GM23338 (cell line): ENCODE measurements at places on chromosomes 12 and 14. TPM values are rescaled to one million over a fixed set of nuclear protein-coding genes. Genes with fewer than 3 reads are reported as not detected.

LTBR gene
- 6.8 and 7.1 TPM in 2 replicates for total RNA-seq

MARK3 gene
- 69.7 and 75.8 TPM in 2 replicates for total RNA-seq

PFDN5 gene
- total RNA-seq = 199 and 225 TPM in 2 replicates

B4GALNT1 gene
- total RNA-seq = 2.4 and 2.8 TPM in 2 replicates

RDH16 gene
- 0.62 and 0.66 TPM in 2 replicates for total RNA-seq

SSTR1 gene
- total RNA-seq = 0.80 and 2.3 TPM in 2 replicates

CDCA3 gene
- total RNA-seq = 37.2 and 47.4 TPM in 2 replicates

KRT81 gene
- not detected in 2 replicates for total RNA-seq

- H3K4me1 ChIP-seq = peaks cover 9% of the 10 kb centered on the region
- H3K27me3 ChIP-seq = no peaks in the 10 kb centered on the region
- H3K4me3 ChIP-seq = no peak overlapping the region
- H3K27ac ChIP-seq = no peak overlapping the region
Observed at GRCh38 chr14:51333299-51333698, 93.3 kb downstream of the TMX1 start.

GRCh38 chr14:90681929-90682328 is 134.3 kb downstream of the TTC7B start:
- H3K4me1 ChIP-seq = no peaks in the 10 kb centered on the region
- no peaks in the 10 kb centered on the region for H3K27me3 ChIP-seq
- DNase-seq = no peak
- H3K36me3 ChIP-seq = no peaks in the 10 kb centered on the region

- DNase-seq = no peak
- peaks cover 27% of the 10 kb centered on the region; the same call in 1 of the 2 replicates for H3K4me1 ChIP-seq
- peaks cover 7% of the 10 kb centered on the region for H3K27me3 ChIP-seq
- H3K27ac ChIP-seq = no peak overlapping the region
- H3K36me3 ChIP-seq = no peaks in the 10 kb centered on the region
Observed at GRCh38 chr12:20376984-20377383, 8.6 kb downstream of the PDE3A start.

- H3K4me1 ChIP-seq = no peaks in the 10 kb centered on the region; the same call in 1 of the 2 replicates
- no peak overlapping the region for H3K4me3 ChIP-seq
- H3K27ac ChIP-seq = no peak overlapping the region
- no peaks in the 10 kb centered on the region for H3K27me3 ChIP-seq
- peak; percentile 80 for DNase-seq
Observed at GRCh38 chr14:20690848-20691640, 2.5 kb downstream of the ANG start.

- H3K27me3 ChIP-seq = no peaks in the 10 kb centered on the region
- H3K27ac ChIP-seq = no peak overlapping the region
- no peak overlapping the region for H3K4me3 ChIP-seq
- peaks cover 13% of the 10 kb centered on the region; the same call in 1 of the 2 replicates for H3K4me1 ChIP-seq
Observed at GRCh38 chr14:72094844-72095582, 162.8 kb downstream of the RGS6 start.

DNA sequence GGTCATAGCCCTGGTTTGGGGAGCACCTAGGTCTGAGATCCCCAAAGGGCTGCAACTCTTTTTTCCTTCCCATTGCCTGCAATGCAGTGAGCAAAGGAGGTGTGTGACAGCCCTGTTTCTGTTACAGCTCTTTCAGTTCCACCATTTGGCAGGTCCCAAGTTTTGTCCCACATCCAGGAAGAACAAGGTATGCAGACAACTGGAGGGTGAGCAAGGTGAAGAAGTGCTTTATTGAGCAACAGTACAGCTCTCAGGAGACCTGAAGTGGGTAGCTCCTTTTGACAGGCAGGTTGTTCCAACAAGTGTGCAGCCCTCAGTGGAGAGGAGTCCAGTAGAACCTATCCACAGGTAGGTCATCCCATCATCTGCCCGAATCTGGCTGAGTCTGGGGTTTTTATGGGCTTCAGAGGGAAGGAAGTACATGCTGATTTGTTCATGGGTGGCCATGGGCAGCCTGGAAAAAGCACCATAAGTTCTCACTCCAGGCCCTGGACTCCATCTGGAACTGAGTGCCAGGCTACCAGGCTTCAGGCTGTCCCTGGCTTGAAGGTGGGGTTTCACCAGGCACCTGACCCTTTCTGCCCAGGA is 62.8 kb upstream of the NAV3 start:
- no peaks in the 10 kb centered on the region for H3K36me3 ChIP-seq
- no peak overlapping the region for H3K4me3 ChIP-seq
- H3K27me3 ChIP-seq = no peaks in the 10 kb centered on the region

DNA sequence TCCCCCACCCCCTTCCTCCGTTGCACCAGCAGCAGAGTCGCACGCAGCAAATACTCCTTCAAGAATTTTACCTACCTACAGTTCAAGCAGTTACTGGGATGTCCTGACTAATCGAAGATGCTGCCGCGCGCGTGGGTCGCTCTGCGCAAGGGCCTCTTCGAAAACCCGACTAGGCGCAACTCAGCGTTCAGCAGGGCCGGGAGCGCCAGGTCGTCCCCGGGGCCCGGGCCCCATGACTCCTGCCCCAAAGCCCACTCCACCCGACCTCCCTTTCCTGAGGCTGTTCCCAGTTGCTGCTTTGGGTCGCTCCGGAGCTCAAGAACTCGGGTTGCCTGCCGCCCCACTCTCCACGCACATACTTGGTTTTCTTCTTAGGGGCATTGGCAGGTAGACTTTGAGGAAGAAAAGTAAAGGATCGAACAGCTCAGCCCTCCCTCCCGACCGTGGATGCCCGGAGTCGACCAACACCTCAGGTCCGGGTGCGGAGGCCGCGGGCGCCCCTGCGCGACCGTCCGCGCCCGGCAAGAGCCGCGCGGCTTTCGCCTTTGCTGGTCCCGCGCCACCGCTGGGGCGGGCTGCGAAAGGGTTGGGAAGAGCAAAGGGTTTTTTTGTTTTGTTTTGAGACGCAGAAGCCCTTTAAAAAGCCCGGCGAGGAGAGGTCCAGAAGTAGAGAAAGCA is 1.9 kb downstream of the BMP4 start:
- no peak for DNase-seq
- H3K4me3 ChIP-seq = peak overlapping the region; percentile 91
- H3K4me1 ChIP-seq = peaks cover 29% of the 10 kb centered on the region
- H3K27ac ChIP-seq = no peak overlapping the region
- no peaks in the 10 kb centered on the region for H3K36me3 ChIP-seq

GRCh38 chr12:124917135-124917840 is 2.8 kb upstream of the UBC start:
- H3K27ac ChIP-seq = peak overlapping the region; percentile 90
- peak; percentile 99 for DNase-seq
- peaks cover 2% of the 10 kb centered on the region; the same call in 1 of the 2 replicates for H3K36me3 ChIP-seq
- peaks cover 46% of the 10 kb centered on the region for H3K4me1 ChIP-seq
